ENCODE measurements at places on chromosomes 6 and 20. TPM values are rescaled to one million over a fixed set of nuclear protein-coding genes. Genes with fewer than 3 reads are reported as not detected.
A peak's percentile ranks its signal among the peaks of the same experiment; 100 is the strongest.

The SAMD5 gene
- 2.5 TPM for total RNA-seq

- peak; percentile 35 for DNase-seq
These were observed 51.5 kb upstream of the E2F3 start for GRCh38 chr6:20350215-20350614.

DNA sequence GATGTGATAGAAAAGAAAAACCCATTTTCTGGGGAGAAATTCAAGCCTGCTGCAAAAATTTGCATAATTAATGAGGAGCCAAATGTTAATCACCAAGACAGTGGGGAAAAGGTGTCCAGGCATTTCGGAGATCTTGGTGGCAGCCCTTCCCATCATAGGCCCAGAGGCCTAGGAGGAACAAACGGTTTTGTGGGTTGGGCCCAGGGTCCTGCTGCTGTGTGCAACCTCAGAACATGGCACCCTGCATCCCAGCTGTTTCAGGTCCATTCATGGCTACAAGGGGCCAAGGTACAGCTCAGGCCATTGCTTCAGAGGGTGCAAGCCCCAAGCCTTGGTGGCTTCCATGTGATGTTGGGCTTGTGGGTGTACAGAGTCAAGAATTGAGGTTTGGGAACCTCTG, 189.8 kb upstream of the IMPG1 start:
- no peak for DNase-seq

DNA sequence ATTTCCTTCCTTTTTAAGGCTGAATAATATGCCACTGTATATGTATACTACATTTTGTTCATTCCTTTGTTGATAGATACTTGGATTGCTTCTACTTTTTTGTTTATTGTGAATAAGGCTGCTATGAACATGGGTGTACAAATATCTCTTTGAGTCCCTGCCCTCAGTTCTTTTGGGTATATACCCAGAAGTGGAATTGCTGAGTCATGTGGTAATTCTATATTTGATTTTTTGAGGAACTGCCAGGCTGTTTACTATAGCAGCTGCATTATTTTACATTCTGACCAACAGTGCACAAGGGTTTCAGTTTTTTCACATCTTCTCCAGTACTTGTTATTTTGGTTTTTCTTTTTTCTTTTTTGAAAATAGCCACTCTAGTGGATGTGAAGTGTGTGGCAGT, 34.1 kb downstream of the CDS2 start:
- DNase-seq, result no peak

GRCh38 chr6:46437671-46438221, 53.5 kb downstream of the RCAN2 start:
- DNase-seq, result no peak

GRCh38 chr6:79404677-79405076, 132.6 kb downstream of the LCA5 start:
- no peak for DNase-seq

GRCh38 chr20:32391003-32391402, 32.9 kb downstream of the ASXL1 start:
- DNase-seq, result no peak

DNA sequence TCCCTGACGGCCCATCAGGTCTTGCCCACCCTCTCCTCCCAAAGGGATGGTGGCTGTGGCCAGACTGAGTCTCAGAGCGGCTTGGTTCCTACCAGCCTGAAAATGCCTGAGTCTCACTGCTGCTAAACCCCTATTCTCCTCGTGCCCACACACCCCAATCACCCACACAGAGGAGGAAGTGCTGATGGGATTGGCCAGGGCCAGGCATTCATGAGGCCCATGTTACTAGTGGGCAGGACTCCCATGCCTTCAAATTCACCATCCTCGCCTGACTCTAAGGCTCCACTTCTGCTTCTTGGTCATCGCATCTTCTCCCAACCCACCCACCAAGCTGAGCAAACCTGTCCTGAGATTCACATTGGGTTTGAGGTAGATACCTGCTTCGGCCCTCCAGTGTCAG, 80.1 kb upstream of the CST7 start:
- DNase-seq, result no peak

DNA sequence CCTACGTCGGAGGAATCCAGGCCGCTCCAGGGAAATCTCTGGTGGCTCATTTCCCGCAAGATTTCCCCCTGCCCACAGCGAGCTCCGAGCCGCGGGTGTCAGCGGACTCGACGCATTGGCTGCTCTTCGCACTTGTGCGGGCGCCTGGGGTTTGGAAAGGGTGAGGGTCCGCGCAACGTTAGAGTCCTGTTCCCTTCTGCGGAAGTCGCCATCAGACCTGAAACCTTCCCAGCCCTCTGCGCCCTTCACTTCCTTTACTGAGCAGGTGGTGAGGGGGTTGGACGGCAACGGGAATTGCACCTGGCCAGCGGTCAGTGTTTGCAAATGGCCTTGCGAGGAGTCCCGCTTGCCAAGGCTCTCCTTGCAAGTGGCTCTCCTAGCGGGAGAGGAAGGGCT, 8.4 kb downstream of the PAX1 start:
- DNase-seq, result no peak
